Cardiac ventricle fibroblast (primary cell): ENCODE measurements at places on chromosomes 1 and 21. TPM values are rescaled to one million over a fixed set of nuclear protein-coding genes. Genes with fewer than 3 reads are reported as not detected.

Gene AUNIP
- total RNA-seq = 0.12 and 0.20 TPM in 2 replicates

Gene LAMC2
- 2.2 and 3.3 TPM in 2 replicates for total RNA-seq

Gene S100A14
- not detected in 2 replicates for total RNA-seq

Gene COL8A2
- 1.8 and 2.5 TPM in 2 replicates for total RNA-seq
